SIG-M5 (cell line): ENCODE measurements at places on chromosomes 5 and 9.

GRCh38 chr5:137231540-137231939 is 267.6 kb downstream of the SPOCK1 start:
- no peak for DNase-seq

- DNase-seq = no peak
Measured at GRCh38 chr5:142248853-142249462, 75.9 kb downstream of the SPRY4 start.

DNA sequence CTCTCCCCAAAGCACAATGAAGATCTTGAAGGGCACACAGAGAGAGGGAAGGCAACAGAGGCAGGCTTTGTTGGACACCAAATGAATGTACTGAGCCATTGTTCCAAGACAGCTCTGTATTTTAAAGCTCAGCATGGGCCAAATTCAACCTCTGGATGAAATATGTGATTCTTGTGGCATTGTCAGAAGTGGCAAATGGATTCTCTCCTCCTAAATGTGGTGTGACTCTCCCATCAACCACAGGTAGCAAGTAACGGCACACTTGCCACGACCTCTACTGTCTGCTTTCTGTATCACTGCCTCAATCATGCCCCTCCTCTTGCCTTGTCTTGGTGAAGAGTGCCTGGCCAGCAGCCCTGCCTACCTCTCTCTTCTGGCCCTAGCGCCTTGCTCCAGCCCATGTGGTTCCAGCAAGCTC is 6.1 kb upstream of the MOB3B start:
- no peak for DNase-seq

- no peak for DNase-seq
Measured at GRCh38 chr9:135588371-135588770, 26.8 kb downstream of the PAEP start.

GRCh38 chr9:20649381-20649780 is 27.1 kb upstream of the MLLT3 start:
- DNase-seq = no peak

DNA sequence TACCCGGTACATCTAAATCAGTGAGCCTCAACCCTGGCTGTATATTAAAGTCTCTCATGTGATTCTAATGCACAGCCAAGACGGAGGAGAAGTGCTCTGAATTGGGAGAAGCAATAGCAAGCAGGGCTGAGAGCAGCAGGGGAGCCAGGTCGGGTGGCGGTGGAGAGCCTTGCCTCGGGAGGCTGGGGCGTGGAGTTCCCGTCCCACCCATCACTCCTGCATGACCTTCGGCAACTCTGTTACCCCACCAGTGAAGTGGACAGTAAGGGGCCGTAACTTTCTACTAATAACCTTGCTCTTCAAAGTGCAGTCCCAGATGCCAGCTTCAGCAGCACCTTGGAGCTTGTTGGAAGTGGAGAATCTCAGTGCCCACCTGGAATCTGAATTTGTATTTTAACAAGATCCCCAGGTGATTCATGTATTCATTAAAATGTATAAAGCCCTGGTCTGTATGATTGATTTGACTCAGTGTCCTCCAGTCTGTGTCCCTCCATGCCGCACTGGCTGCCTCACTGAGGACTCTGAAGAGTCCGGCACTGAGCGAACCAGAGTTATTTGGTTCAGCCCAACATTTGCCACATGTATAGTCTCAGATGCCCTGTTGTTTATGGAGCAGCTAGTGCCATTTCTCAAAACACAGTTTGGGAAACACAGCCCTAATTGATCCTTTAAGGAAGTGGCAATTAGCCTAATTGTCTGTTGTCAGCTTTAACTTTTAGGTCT is 6.5 kb downstream of the ERGIC1 start:
- DNase-seq = no peak
